ENCODE measurements at places on chromosomes 7 and 10.

DNA sequence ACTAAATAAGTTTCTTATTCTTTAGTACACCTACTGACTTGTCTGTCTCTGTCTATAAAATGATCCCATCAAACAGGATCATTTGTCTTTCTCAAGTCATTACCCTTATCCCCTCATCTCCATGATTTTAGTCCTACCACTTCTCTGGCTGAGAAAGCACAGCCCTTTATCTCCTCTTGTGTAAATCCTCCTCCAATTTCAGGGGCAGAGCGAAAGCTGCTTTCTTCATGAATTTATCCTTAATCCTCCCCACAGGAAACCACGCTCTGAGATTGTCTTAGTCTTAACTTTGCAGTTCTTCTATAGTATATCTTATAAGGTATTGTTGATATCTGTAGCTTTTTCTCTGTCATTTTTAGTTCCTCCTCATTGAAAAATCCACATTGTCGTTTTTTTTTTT lies 239.7 kb upstream of the PLXDC2 start:
- DNase-seq = no peak

- no peak for DNase-seq
Observed at GRCh38 chr10:104498347-104499081, 142.6 kb upstream of the SORCS3 start.

GRCh38 chr7:18198868-18199267 lies 171.2 kb upstream of the PRPS1L1 start:
- no peak for DNase-seq

GRCh38 chr7:130844811-130845580 lies 111.0 kb upstream of the KLF14 start:
- peak; percentile 59 for DNase-seq

- no peak for DNase-seq
Observed at GRCh38 chr7:106114716-106115383, 2.7 kb upstream of the SYPL1 start.

GRCh38 chr7:101465576-101466196 lies 103.0 kb downstream of the COL26A1 start:
- DNase-seq = no peak

DNA sequence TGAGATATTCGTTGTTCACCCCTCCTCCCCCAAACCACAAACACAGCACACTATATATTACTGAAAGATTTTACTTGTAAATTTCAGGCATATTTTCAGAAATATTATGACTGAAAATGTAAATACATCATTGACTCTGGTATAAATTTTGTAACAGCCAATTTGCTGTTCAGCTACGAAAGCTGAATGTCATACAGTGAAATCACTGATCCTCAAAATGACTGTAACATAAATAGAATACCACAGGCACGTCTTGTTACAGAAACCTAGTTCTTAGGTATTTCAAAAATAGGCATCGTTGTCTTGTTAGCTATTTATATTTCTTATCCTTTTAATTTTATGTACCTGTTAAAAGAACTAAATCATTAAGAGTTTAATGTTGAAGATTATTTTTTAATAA lies 15.1 kb downstream of the TRUB1 start:
- DNase-seq = no peak

- peak; percentile 76 for DNase-seq
Observed at GRCh38 chr10:97759158-97759887, 12.5 kb downstream of the SFRP5 start.

GRCh38 chr7:84389242-84389641 lies 194.7 kb upstream of the SEMA3A start:
- DNase-seq = no peak

- no peak for DNase-seq
Observed at GRCh38 chr10:62399211-62399610, 25.0 kb downstream of the ZNF365 start.

DNA sequence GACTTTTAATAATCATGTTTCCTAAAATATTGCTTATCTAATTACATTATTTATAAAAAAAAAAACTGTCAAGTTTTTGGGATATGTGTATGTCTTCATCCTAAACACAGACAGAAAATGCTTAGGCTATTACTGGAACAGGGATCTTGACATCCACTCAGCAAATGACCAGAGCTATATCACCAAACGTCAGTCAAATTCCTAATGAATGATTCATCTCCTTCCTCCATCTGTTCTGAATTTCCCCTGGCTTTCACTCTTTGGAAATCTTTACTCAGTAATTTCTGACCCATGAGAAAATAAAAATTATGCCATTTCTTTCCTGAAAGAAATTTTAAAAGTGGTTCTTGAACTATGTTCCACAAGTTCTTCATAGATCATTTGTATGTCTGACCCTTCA lies 552.4 kb upstream of the KCND2 start:
- DNase-seq = peak; percentile 18

DNA sequence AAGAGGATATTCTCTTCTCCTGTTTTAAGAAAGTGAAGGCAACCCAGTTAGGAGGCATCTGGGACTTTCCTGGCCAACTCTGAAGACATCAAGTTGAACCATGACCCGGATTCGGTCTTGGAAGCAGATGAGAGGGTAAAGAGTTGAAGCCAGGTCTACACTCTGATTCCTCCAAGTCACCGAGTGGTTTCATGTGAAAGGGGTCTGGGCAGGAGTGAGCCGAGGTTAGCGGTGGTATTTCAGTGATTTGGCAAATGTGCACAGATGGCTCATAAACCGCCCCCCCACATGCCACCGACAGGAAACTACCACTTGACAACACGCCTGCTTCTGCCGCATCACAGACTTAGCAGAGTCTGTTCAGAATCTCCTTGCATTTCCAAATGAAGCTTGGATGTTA lies 11.4 kb upstream of the REPIN1 start:
- DNase-seq = peak; percentile 4

DNA sequence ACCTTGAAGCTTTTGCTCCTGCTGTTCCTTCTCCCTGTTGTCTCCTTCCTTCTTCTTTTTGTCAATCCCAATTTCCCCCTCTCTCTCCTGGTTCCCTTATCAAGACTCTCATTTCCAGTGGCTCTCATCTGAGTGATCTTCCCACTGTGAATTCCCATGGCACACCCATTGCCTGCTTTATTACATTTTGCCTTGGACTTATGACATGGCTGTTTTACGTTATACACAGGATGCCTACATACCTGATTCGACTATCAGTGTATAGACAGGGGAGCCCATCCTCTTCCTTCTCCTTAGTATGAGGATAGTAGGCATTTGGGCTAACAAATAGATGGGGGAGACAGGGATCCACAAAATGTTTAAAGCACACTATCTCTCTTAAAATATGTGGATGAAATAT lies 39.9 kb upstream of the EFCAB10 start:
- DNase-seq = no peak

- DNase-seq = no peak
Observed at GRCh38 chr10:124554085-124554858, 92.6 kb downstream of the LHPP start.

DNA sequence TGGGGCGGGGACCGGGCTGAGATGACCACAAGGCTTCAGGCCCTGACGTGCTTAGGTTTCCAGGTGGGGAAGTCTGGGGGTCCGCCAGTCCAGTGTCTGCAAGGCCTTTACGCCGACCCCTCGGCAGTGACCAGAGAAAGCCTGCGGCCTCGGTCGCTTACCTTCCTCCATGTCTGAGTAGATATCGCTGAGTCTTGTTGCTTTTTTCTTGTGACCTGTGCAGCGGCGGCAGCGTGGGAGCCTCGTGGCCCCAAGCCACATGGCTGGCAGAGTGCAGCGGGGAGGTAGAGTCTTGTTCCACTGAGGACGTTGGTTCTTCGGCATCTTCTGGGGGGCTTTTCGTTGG lies 329 bp downstream of the NOLC1 start:
- DNase-seq = peak; percentile 16

- DNase-seq = peak; percentile 73
Observed at GRCh38 chr10:113520690-113521474, 32.0 kb upstream of the HABP2 start.

GRCh38 chr10:54402576-54402975 lies 398.5 kb downstream of the PCDH15 start:
- peak; percentile 2 for DNase-seq
